ENCODE measurements at places on chromosomes 7 and 10. TPM values are rescaled to one million over a fixed set of nuclear protein-coding genes. Genes with fewer than 3 reads are reported as not detected.

The AGAP3 gene
- total RNA-seq = 65.9 TPM

The EGR2 gene
- total RNA-seq = 0.74 TPM

The VWA2 gene
- total RNA-seq = 2.2 TPM

The PPP1R17 gene
- 3.0 TPM for total RNA-seq

The STEAP1B gene
- 1.2 TPM for total RNA-seq

Data from temporal lobe (tissue), 4 donors.